ENCODE measurements at places on chromosomes 11 and 22.

DNA sequence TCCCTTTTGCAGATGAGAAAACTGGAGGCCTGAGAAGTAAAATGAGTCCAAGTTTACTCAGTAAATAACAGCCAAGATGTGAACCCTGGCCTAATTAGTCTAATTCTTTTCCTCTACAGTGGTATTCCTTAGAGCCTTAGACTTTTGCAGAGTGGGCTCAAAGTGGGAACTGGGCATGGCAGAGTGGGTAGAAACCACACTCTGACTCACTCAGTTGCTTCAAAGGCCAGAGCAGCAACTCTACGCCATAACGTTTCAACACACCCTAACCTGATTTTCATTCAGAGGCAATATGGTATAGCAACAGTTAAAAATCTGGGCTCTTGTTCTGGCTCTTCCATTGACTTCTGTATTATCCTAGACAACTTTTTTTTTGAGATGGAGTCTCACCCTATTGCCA lies 2.8 kb downstream of the THRSP start:
- no peak for DNase-seq

DNA sequence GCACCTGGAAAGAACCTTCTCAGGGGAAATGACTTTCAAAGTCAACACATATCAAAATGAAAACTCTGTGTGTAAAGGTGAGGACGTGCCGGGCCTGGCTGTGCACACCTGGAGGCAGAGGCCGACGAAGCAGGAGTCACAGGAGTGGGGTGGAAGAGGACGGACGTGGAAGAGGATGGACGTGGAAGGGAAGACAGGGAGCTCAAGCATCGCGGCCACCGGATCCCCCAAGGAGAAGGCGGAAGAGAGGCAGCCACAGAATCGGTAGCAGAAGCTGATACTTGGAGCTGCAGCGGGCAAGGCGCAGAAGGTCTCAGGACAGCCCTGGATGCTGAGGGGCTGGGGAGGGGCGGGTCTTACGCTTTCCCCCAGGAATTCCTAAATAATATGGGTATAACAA lies 519.8 kb downstream of the BRD1 start:
- no peak for DNase-seq

GRCh38 chr11:57735619-57736298 lies 5.5 kb upstream of the SELENOH start:
- DNase-seq: no peak

DNA sequence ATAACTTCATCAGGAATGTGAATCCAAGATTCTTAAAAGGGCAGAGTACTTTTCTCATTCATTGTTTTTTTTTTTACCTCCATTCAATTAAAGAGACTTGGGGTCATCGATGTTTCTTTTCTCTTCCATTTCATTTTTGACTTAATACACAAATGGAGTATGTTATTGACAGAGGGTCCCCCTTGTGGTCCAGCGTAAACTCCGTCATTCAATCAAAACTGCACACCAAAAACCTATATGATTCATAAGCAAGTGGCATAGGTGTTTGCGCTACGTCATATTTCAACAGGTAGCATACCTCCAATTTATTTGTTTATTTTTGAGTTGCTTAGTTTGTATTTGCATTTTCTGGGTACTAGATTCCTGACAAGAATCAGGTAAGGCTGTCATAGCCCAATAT lies 12.7 kb upstream of the FOLH1 start:
- DNase-seq: no peak

- peak; percentile 43 for DNase-seq
Observed at GRCh38 chr11:86292912-86293616, 9.0 kb upstream of the HIKESHI start.

DNA sequence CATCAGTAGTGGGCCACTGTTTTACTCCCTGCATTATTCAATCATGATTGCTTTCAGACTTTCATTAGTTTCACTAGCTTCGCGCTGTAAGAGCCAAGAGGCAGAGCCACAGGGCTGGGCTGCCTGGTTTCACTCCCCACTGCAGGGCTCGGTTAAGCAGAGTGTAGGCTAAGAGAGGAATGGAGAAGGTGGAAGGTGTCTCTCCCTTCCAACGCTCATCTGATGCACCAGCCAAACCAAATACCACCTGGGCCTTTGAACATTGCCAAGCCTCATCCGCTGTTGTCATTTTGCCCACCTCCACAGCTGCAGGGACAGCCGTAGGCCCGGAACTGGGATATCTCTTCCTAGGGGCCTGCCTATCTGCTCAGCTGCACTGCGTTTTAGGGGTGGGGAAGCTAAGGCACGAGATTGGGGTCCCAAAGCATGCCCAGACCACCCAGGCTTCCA lies 480 bp upstream of the SMARCB1 start:
- DNase-seq: no peak

Data from GM13977 (cell line).